ENCODE measurements at places on chromosomes 1 and 21.

DNA sequence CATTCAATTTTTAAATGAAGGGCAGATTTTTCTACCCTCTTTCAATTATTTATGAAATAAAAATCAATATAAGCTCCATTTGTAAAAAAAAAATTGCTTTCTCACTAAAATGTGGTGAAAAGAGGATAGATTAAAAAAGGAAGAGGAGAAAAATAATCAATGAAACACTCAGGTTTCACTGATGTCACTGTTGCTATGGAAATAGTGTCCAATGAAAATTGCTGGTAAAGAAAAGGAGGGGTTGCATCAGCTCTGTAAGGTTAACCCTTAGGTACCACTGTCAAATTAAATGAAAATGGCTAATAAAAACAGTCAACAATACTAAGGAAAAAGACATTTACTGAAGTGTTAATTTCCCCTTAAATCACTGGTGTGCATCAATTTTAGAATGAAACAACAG is 91.6 kb upstream of the TTC39A start:
- DNase-seq: no peak

DNA sequence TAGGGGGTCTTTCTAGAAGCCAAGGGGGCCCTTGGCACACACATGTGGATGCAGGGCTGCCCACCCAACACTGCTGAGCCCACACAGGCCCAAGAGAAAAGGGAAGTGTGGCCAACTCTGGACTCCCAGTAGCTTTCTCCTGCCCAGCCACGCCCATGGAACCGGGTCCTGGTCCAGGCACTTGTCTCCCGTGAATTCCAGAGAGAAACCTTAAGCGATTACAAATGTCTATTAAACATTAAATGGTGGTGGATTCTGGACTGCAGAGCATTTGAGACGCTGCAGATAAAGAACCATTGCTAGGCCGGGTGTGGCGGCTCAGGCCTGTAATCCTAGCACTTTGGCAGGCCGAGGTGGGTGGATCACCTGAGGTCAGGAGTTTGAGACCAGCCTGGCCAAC is 100.6 kb upstream of the ARHGEF16 start:
- no peak for DNase-seq

GRCh38 chr1:171953835-171954234 is 112.5 kb downstream of the DNM3 start:
- no peak for DNase-seq

DNA sequence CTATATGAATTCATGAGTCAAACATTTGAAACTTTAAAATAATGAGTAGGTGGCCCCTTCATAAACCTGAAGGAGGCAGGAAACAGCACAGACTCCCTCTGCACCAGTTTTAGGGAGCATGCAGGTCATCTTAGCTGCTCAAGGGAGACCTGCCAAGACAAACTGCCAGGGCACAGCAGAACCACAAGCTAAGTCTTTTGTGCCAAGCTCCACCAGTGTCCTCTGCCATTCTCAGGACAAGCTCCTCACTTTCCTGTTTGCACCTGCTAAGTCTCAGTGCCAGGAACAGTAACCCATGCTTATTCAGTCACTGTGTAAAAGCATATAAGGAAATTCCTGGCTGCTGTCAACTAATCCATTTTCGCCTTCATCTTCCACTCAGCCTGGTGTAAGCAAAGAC is 368.9 kb downstream of the SEC16B start:
- no peak for DNase-seq

DNA sequence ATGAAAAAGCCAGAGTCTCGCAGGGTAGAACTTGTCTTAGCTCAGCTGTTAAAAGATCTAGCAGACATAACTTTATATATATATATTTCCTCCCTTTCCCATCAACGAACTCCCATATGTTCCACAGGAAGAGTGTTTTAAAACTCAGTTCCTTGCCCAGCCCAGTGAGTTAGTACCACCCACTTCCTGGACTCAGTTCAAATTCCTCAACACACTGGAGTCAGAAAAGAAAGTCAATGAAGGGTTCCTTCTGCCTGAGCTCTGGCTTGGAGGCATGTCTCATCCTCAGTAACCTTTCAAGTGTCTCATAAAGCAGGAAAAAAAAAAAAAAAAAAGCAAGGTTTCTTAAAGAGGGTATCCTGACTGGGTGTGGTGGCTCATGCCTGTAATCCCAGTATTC is 15.6 kb downstream of the TPM3 start:
- DNase-seq: no peak

DNA sequence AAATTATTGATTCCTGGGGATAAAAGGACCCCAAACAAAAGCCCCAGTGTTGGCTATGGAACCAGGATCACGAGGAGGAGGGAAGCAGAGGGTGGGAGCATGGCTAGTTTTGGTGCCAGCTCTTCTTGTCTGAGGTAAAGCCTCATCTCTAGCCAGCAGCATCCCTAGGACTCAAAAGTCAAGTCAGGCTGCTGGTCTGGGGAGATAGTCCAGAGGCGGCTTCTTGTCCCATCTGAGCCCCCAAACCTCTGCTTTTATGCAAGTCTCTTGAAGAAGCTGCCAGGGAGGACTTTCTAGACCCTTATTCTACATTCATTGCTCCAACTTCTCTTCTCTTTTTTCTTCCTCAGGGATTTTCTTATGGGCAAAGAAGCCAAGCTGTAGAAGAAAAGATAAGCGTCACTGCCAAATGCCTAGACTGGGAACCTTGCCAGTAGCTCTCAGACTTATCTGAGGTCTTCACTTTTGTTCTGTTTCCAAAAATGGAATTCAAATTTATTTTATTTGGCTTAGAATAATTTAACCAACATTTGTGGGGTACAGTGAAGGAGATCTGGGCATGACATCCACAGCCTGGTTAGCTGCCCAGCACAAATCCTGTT is 6.9 kb upstream of the ANKRD35 start:
- no peak for DNase-seq

DNA sequence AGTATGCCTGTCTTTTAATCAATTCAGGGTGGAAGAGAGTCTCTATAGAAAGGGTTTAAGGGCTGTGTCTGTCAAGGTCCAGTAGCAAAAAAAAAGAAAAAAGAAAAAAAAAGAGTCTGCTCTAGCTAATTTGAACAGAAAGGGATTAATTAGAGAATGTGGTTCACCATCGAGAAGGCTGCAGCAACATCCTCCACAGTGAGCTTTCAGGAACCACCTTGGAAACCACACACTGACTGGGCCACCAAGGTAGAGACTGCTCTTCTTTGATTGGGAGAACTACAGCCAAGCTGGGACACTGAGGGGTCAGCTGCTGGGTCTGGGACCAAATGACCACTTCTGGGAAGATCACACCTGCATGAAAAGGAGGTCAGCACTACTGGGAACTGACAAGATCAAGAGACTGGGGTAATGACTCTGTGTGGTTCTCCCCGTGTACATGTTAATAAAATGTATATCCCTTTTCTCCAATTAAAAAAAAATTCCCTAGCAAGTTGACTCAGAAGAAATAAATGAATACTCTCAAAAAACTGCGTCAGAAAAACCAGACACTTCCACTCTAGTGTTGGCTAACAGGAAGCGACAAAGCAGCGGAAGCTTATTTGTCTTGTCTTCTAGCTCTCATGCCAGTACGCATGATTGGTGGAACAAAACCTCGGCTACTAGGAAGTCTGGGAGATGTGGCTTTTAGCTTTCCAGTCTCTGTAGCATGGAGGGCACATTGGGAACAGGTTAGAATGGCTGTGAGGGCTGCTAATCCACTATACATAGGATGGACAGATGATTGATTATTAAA is 60.0 kb upstream of the IVNS1ABP start:
- DNase-seq: no peak

GRCh38 chr1:18109058-18109755 is 1.6 kb downstream of the IGSF21 start:
- no peak for DNase-seq

DNA sequence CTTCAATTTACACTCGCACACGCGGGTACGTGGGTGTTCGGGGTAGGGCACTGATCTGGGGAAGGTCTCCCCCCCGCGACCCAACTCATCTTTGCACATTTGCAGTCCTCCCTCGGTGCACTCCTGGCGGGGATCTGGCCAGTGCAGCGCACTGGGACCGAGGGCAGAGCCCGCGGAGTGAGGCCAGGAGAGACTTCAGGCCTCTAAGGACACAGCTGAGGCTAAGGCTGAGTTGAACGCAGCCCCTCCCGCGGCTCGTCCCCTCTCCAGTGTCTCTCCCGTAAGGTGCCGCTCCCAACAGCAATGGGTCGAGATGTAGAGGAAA is 936 bp upstream of the NCAM2 start:
- DNase-seq: no peak

DNA sequence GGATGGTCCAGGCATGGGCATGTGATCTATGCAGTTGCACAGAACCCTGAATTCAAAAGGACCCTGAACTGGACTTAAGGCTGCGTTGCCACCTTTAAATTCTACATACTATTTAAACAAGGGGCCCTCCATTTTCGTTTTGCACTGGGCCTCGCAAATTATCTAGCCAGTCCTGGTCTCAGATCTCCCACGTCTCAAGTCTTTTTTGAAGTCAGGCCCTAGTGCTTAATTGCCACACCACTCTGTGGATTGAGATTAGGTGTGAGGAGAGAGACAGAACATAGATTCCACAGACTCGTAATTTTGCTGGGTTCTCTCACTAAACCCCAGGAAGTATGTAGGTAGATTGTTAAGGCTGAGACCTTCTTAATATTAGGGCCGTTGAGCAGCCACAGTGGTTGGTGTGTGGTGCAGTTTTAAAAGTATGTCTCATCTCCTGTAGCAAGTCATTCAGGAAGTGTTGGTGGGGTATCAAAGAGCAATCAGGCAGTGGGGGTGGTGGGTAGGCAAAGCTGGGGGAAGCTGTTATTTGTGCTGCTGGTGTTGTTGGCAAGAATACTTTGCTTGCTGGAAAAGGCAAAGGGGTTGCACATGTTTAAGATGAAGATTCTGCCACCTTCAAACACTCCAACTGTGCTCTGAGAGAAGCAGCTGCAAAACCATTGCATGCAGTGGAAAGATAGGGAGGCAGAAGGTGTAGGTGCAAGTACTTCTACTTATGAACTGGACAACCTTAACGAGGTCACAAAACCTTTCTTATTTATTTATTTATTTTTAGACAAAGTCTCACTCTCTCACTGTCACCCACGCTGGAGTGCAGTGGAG is 11.2 kb downstream of the CD84 start:
- DNase-seq: no peak

- DNase-seq: no peak
Measured at GRCh38 chr1:205065666-205066065, 18.6 kb downstream of the TMEM81 start.

DNA sequence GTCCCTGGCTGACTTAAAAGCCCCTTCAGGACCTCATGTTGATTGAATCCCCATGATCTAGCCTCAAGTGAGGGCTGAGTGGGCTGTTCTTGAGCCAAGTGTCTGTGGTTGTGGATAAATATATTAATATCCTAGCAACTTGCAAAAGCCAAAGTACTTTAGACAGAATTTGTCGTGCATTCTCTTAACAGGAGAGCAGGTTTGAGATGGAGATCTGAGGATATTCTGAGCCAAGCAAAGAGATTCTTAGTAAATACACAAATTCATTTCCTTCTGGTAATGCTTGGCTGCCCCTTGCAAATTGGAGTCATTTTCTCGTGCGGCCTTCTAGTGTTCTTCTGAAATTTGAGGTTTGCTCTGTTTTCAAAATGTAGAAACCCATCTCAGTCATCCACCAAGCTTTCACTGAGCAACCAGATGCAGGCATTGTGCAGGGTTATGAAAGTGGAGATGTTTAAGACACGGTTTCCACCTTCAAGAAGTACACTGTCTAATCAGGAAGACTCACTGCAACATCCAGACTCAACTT is 242.1 kb upstream of the JUN start:
- no peak for DNase-seq

- no peak for DNase-seq
Measured at GRCh38 chr1:206908038-206908437, 10.8 kb downstream of the IL24 start.
